GM13976 (cell line): ENCODE measurements at places on chromosomes 7 and 10.

GRCh38 chr7:87512906-87513305 lies 37.4 kb upstream of the ABCB4 start:
- DNase-seq: no peak

- no peak for DNase-seq
Observed at GRCh38 chr10:76040107-76040829, 608.8 kb downstream of the LRMDA start.

GRCh38 chr10:27838361-27838760 lies 92.7 kb upstream of the MKX start:
- DNase-seq: no peak

DNA sequence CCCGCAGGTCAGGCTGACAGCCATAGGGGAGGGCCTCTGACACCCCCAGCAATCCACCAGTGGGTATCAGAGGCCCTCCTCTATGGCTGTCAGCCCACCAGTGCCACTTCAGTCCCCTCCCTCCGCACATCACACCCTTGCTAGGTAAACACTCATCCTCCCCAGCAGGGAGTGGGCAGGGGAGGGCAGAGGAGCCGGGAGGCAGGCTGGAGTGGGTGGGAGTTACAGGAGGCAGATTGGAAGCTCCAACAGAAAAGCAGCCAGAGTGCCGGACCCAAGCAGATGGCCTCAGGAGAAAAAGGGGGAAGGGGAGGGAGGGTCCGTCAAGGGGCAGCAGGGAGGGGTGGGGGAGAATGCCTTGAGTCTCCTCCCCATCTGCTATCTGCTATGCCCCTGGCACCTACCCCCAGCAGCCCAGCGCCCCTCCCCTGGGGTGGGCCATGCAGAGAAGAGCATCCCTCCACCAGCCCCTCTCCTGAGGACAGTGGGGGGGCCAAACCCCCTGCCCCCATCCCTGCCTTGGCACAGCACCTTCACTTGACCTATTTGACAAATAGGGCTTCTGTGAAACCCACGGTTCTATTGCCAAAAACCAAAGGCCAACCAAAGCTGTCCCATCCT lies 2.4 kb downstream of the RASGEF1A start:
- peak; percentile 24 for DNase-seq

- peak; percentile 93 for DNase-seq
Observed at GRCh38 chr10:80453842-80454512, at the start of gene TSPAN14. TSPAN14 (plus strand) TSS chr10:80454310; CDS start chr10:80489234, 34,924 bp downstream.
